ENCODE measurements at places on chromosomes 2 and 18. TPM values are rescaled to one million over a fixed set of nuclear protein-coding genes. Genes with fewer than 3 reads are reported as not detected.

The HS6ST1 gene
- total RNA-seq = 12.4 TPM

The SKA1 gene
- total RNA-seq = 0.47 TPM

DNA sequence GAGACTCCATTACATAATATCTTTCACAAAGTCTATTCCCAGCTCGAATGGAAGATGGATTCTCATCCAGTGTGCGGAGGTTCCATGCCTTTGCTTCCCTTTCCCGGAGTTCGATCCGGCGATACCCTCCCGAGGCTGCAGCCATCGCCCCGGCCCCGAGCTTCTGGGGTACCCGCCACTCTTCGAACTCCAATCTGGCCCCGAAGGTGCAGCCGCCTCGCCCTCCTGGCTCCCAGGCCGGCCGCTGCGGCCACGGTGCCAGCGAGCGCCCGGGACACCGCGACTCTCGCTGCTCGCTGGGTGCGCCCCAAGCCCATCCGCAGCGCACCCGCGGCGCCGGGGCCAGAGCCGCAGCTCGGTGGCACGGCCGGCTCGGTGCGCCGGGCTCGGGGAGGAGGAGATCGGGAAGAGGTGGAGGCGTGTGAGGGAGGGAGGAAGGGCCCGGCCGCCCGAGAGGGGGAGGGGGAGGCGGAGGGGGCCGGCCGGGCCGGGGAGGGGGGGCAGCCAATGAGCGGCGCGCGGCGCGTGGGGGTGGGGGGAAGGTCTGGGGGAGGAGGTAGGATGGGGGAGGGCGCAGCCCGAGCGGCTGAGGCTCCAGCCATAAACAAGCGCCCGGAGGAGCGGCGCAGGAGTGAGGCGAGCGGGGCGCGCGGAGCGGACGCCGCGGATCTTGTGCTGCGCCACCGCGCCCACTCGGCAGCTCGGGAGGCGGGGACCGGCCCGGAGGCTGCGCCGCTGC, at the start of gene CRIM1:
TSS of gene CRIM1 (plus strand) at position 628 of the 739 bp plus-strand sequence. CDS start 515 bp downstream, outside the sequence.
- H3K4me3 ChIP-seq = peak within 1 kb of the TSS; percentile 36
- peaks cover 5% of the 10 kb centered on the region for H3K27me3 ChIP-seq
- no peak within 1 kb of the TSS for H3K27ac ChIP-seq
- H3K4me1 ChIP-seq = peaks cover 28% of the 10 kb centered on the region
- H3K36me3 ChIP-seq = no peaks in the 10 kb centered on the region

GRCh38 chr2:194591192-194591591, 1065.8 kb upstream of the SLC39A10 start:
- no peaks in the 10 kb centered on the region for H3K4me1 ChIP-seq
- H3K27me3 ChIP-seq = no peaks in the 10 kb centered on the region
- no peak overlapping the region for H3K27ac ChIP-seq

DNA sequence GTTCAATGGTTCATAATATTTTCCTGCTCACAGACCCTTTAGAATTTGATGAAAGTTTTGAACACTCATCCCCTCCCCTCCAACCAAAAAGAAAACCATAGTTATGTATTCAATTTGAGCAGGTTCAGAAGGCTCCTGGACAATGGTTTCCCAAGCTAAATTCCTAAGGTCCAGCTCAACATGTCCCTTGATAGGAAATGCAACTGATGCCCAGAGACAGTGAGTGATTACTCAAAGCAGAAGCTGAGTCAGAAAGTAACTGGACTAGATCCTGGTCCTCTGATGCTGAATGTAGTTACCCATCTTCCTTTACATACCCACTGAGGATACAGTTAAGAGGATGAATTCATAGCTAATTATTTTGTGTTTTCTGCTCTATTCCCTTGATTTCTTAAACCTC, 218.9 kb upstream of the NCKAP5 start:
- no peak overlapping the region for H3K27ac ChIP-seq
- no peaks in the 10 kb centered on the region for H3K36me3 ChIP-seq
- no peaks in the 10 kb centered on the region for H3K4me1 ChIP-seq
- no peaks in the 10 kb centered on the region for H3K27me3 ChIP-seq
- no peak for DNase-seq

- H3K27ac ChIP-seq = no peak overlapping the region
- no peaks in the 10 kb centered on the region for H3K27me3 ChIP-seq
- H3K4me1 ChIP-seq = no peaks in the 10 kb centered on the region
- no peaks in the 10 kb centered on the region for H3K36me3 ChIP-seq
- DNase-seq = no peak
- H3K4me3 ChIP-seq = no peak overlapping the region
These were observed 7.4 kb upstream of the NPC1 start for GRCh38 chr18:23593720-23594119.

All from CD4-positive, alpha-beta memory T cell (primary cell).